Naive thymus-derived CD4-positive, alpha-beta T cell (primary cell): ENCODE measurements at places on chromosomes 3 and 15. TPM values are rescaled to one million over a fixed set of nuclear protein-coding genes. Genes with fewer than 3 reads are reported as not detected.

Gene PTPN9
- 12.9 TPM for total RNA-seq

Gene FMN1
- total RNA-seq, result 32.2 TPM

Gene GOLGA6B
- not detected in 2 replicates for total RNA-seq

Gene ZIC1
- not detected for total RNA-seq

Gene NR2F2
- total RNA-seq, result not detected

Gene SEMA3F
- not detected for total RNA-seq

Gene ADAMTSL3
- not detected for total RNA-seq

GRCh38 chr3:70431911-70432310 is 119.5 kb upstream of the MDFIC2 start:
- no peaks in the 10 kb centered on the region for H3K4me1 ChIP-seq
- DNase-seq, result no peak
- no peak overlapping the region for H3K4me3 ChIP-seq

DNA sequence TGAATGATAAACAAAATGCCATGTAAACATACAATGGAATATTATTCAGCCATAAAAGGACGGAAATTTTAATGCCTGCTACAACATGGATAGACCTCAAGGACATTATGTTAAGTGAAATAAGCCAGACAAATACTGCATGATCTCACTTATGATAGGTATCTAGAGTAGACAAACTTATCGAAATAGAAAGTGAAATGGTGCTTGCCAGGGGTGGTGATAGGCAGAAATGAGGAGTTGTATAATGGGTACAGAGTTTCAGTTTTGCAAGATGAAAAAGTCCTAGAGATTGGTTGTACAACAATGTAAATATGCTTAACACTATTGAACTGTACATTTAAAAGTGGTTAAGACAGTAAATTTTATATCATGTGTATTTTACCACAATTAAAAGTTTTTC is 287.8 kb downstream of the ERC2 start:
- H3K27me3 ChIP-seq, result no peaks in the 10 kb centered on the region
- H3K4me1 ChIP-seq, result no peaks in the 10 kb centered on the region
- no peak for DNase-seq
- no peak overlapping the region for H3K27ac ChIP-seq

- peaks cover 17% of the 10 kb centered on the region for H3K4me1 ChIP-seq
- no peak for DNase-seq
- no peaks in the 10 kb centered on the region for H3K27me3 ChIP-seq
- no peaks in the 10 kb centered on the region for H3K36me3 ChIP-seq
- H3K27ac ChIP-seq, result no peak overlapping the region
Observed at GRCh38 chr3:127675651-127676391, 3.1 kb downstream of the ABTB1 start.

DNA sequence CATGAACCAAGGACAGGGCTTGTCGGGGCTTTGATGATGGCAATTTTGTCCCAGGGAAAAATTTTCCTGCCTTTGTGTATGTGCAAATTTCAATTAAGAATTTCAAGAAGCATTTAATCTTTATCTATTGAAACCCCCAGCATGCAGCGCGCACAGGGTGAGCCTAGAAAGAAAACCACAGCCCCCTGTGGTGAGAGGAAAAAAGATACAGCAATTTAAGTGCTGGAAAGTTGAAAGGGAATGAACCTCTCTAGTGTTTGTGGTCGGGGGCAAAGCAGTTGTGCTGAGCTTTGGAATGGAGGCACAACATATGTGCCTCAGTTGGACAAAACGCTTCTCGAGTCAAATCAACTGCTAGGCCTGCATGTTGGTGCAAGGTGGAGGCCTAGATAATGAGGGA is 111.8 kb upstream of the C15orf61 start:
- H3K27ac ChIP-seq, result no peak overlapping the region
- H3K36me3 ChIP-seq, result no peaks in the 10 kb centered on the region
- no peak overlapping the region for H3K4me3 ChIP-seq
- H3K27me3 ChIP-seq, result no peaks in the 10 kb centered on the region
- no peak for DNase-seq

GRCh38 chr15:80468796-80469195 is 64.6 kb downstream of the ARNT2 start:
- no peaks in the 10 kb centered on the region for H3K27me3 ChIP-seq
- H3K36me3 ChIP-seq, result no peaks in the 10 kb centered on the region
- H3K4me3 ChIP-seq, result no peak overlapping the region
- H3K4me1 ChIP-seq, result no peaks in the 10 kb centered on the region
- H3K27ac ChIP-seq, result no peak overlapping the region
- no peak for DNase-seq

DNA sequence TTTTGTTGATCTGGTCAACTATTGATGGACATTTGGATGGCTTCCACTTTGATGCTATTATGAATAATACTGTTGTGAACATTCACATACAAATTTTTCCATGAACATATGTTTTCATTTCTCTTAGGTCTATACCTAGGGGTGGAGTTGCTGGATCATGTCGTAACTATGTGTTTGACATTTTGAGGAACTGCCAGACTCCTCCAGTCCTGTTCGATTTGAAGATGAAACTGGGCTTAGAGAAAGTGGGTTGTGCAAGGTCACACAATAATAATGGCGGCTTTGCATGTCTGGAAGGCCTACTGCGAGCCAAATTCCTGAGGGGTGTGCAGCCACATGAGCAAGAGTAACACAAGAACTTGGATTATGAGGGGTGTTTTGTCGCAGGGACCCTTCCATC is 2.6 kb downstream of the TSEN2 start:
- peaks cover 6% of the 10 kb centered on the region for H3K36me3 ChIP-seq
- H3K4me1 ChIP-seq, result peaks cover 17% of the 10 kb centered on the region
- H3K4me3 ChIP-seq, result no peak overlapping the region
- H3K27ac ChIP-seq, result no peak overlapping the region

GRCh38 chr3:58355179-58355578 is 22.5 kb downstream of the PXK start:
- no peak for DNase-seq
- peaks cover 4% of the 10 kb centered on the region for H3K4me1 ChIP-seq
- no peaks in the 10 kb centered on the region for H3K36me3 ChIP-seq
- no peak overlapping the region for H3K27ac ChIP-seq
- H3K27me3 ChIP-seq, result no peaks in the 10 kb centered on the region

GRCh38 chr15:101492766-101493692 is 3.5 kb upstream of the PCSK6 start:
- no peak for DNase-seq
- H3K27me3 ChIP-seq, result no peaks in the 10 kb centered on the region
- H3K4me3 ChIP-seq, result no peak overlapping the region
- no peaks in the 10 kb centered on the region for H3K36me3 ChIP-seq
- H3K27ac ChIP-seq, result no peak overlapping the region
- H3K4me1 ChIP-seq, result no peaks in the 10 kb centered on the region

GRCh38 chr3:40754994-40755393 is 230.2 kb downstream of the ZNF621 start:
- H3K4me1 ChIP-seq, result no peaks in the 10 kb centered on the region
- H3K4me3 ChIP-seq, result no peak overlapping the region
- DNase-seq, result no peak
- no peak overlapping the region for H3K27ac ChIP-seq
- H3K27me3 ChIP-seq, result no peaks in the 10 kb centered on the region

- H3K4me3 ChIP-seq, result no peak overlapping the region
- no peak for DNase-seq
- H3K36me3 ChIP-seq, result peaks cover 12% of the 10 kb centered on the region
Observed at GRCh38 chr3:152385761-152386160, 117.0 kb downstream of the MBNL1 start.

- peaks cover 8% of the 10 kb centered on the region for H3K4me1 ChIP-seq
- H3K27me3 ChIP-seq, result no peaks in the 10 kb centered on the region
- peak; percentile 68 for DNase-seq
- H3K4me3 ChIP-seq, result peak within 1 kb of the TSS; percentile 80
Observed at GRCh38 chr3:133661454-133662277, at the start of gene TOPBP1. TOPBP1 (minus strand) TSS chr3:133661941; CDS start chr3:133661127, 814 bp downstream.
